ENCODE measurements at places on chromosomes 2 and 18.

DNA sequence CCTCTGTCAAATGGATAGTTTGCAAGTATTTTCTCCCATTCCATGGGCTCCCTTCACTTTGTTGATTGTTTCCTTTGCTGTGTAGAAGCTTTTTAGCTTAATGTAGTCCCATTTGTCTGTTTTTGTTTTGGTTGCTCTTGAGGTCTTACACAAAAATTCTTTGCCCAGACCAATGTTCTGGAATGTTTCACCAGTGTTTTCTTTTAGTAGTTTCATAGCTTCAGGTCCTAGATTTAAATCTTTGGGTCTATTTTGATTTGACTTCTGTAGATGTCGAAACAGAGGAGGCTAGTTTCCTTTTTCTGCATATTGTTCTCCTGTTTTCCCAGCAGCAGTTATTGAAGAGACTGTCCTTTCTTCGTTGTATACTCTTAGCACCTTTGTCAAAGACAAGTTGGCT lies 351.6 kb downstream of the PTPRM start:
- DNase-seq, result no peak

GRCh38 chr2:70566906-70567305 lies 13.3 kb upstream of the TGFA start:
- DNase-seq, result no peak

DNA sequence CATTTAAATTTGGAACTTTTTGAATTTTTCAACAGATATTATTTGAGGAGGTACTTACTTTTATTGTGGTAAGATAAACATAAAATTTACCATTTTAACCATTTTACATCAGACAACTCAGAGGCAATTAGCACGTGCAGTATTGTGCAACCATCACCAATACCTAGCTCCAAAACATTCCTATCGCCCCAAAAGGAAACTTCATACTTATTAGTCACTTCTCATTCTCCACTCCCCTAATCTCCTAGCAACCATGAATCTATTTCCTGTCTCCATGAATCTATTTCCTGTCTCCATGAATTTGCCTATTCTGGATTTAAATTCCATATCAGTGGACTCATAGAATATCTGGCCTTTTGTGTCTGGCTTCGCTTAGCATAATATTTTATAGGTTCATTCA lies 69.9 kb upstream of the FAM136A start:
- DNase-seq, result no peak

GRCh38 chr18:79554945-79555645 lies 124.5 kb upstream of the CTDP1 start:
- DNase-seq, result no peak

DNA sequence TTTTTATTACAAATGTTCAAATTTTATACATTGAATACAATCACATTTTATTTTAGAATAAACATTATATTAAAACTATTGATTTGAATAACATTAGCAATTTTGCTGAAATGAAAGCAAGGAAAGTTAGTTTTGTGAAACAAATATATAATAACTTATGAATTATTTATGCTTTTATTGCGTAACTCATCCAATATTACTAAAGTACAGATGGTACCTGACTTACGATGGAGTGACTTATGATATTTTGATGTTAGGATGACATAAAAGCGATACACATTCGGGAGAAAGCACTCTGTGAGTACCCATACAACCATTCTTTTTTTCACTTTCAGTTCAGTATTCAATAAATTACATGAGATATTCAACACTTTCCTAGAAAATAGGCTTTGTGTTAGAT lies 26.5 kb downstream of the GPR39 start:
- DNase-seq, result no peak

GRCh38 chr2:62266433-62267038 lies 70.6 kb downstream of the B3GNT2 start:
- DNase-seq, result no peak

DNA sequence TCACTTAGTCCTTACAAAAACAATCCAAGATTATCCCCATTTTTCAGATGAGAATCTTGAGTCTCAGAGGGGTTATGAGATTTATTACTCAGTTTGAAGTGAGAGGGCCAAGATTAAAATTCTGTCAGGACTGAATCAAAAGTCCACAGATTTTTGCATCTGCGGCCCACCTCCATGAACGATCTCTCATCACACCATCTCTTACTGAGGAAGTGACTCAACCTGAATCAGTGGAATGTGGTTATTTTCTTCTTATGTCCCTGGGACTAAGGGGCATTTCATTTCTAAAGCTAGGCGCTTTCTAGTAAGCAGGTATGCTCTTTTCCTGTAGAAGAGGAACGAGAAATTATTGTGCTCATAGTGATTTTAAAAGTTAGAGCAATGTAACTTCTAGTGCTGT lies 360.3 kb upstream of the SPHKAP start:
- no peak for DNase-seq

DNA sequence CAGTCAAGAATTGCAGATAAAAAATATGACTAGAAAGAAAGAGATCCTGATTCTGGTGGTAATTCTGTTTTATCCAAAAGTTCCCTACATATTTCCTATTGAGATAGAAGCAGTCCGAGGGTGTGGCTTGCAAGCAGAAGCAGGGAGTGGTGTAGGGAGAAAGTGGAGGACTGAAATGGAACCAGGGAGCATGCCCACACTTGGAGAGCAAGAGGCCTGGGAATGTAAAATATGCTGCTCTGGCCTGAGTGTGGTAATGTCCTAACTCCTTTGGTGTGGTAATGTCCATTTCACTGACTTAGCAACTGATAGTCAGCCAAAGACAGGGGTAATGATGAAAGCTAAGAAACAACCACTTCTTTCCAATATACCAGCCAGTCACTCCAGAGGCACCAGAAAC lies 30.1 kb upstream of the FMNL2 start:
- no peak for DNase-seq

GRCh38 chr18:74183130-74183529 lies 34.8 kb downstream of the TIMM21 start:
- no peak for DNase-seq

GRCh38 chr2:238897911-238898311 lies 50.0 kb downstream of the TWIST2 start:
- no peak for DNase-seq

- DNase-seq, result no peak
Observed at GRCh38 chr2:169046440-169047151, 15.5 kb upstream of the ABCB11 start.

- no peak for DNase-seq
Observed at GRCh38 chr2:64972876-64973275, 16.3 kb upstream of the SLC1A4 start.

DNA sequence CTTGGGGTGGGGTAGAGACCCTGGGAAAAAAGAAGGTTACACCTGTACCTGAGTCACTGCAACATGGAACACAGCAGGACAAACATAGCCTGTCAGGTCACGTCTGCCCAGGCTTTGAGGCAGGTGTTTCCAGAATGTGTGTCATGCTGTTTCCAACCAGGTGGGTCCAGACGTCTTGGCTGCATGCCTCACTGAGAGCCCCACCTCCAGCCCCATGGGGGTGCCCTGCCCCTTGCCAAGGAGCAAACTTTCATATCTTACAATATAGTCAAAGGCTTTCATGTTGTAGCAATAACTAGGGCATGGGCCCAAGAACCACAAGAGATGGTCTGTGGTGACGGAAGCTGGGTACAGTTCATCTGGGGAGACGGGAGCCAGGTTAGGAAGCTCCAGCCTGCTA lies 499.7 kb downstream of the BCL11A start:
- no peak for DNase-seq

DNA sequence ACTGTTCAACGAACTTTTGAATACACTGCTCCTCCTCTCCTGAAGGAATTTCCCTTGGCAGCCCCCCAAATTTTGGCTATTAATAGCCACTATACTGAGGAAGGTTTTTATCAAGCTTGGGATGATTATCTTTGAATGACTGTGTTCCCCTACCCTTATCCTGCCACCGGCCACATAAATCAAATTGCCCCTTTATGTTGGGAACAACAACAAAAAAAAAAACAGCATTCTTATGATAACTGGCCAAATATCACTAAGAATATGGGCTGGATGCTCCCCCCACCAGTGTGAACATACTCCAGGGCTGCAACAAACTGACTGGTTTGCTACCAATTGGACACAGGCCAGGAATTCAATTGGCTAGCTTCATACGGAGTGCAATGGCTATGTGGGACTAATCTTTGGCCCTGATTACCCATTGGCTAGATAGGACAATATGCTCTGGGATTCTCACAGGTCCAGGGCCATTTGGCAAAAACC lies 20.6 kb downstream of the DUSP11 start:
- DNase-seq, result no peak

- DNase-seq, result no peak
Observed at GRCh38 chr18:21820811-21821143, 80.2 kb downstream of the MIB1 start.

DNA sequence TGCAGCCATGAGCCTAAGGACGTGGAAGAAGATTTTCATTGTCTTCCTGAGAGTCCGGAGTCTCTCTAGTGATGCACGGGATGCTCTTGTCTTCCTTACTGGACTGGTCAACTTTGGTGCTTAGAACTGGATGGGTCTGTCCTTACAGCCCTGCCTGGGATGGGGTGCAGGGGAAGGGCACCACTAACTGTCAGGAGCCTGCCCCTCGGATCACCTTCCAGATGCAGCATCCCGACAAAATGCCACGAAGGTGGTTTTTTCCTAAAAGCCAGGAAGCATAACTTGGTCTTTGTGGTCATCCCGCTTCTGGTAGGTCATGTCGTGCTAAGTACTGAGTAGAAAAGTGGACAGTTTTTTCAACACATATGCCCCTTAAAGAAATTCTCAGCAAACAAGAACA lies 207.4 kb upstream of the TWIST2 start:
- DNase-seq, result no peak

DNA sequence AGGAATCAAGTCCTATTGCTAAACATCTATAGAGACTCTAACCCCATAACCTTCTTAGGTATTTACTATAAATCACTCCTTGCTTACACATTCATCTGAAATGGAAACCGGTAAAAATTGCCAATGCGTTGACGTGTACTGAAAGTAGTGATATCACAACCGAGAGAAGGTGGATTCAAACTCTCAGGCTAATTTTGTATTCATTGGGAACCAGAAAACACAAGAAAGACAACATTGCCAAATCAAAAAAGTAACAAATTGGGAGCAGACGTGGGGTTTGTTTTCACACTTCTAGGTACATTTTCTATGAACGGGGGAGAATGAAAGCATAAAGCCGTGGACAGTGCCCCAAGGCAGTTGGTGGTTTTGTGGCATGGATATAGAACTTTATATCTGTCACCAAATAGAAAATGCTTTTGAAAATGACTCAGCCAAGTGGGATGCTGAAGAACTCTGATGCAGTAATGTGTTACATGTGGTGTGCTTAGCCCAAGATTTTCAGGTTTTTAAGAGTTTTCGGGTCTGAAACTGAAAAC lies 155.1 kb upstream of the RASGRP3 start:
- DNase-seq, result no peak

- no peak for DNase-seq
Observed at GRCh38 chr2:16031058-16031847, 90.9 kb downstream of the MYCN start.

GRCh38 chr2:110883406-110883805 lies 151.0 kb downstream of the ACOXL start:
- no peak for DNase-seq

GRCh38 chr2:233980955-233981561 lies 63.9 kb downstream of the TRPM8 start:
- DNase-seq, result no peak

GRCh38 chr18:26502823-26503222 lies 45.5 kb downstream of the KCTD1 start:
- no peak for DNase-seq

DNA sequence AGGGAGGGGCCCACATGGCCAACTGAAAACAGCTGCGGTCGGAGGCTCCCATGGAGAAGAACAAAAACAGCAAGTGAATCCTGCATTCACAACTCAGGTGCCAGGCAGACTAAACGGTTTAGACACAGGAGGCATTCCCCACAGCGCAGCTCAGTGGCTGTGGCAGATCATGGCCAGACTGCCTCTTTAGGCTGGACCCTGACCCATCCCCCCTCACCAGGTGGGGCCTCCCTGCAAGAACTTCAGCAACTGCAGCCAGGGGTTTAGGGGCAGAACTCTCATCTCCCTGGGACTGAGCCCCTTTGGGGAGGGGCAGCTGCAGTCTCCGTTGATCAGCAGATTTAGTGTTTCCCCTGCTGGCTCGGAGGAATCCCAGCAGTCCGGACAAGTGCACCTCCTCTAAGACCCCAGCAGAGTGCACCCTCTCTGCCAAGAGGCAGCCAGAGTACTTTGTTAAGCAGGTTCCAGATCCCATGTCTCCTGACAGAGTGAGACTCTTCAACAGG lies 346.7 kb downstream of the SS18 start:
- DNase-seq, result no peak

Data from GM20000 (cell line).